ENCODE measurements at places on chromosomes 12 and 14. TPM values are rescaled to one million over a fixed set of nuclear protein-coding genes. Genes with fewer than 3 reads are reported as not detected.

DNA sequence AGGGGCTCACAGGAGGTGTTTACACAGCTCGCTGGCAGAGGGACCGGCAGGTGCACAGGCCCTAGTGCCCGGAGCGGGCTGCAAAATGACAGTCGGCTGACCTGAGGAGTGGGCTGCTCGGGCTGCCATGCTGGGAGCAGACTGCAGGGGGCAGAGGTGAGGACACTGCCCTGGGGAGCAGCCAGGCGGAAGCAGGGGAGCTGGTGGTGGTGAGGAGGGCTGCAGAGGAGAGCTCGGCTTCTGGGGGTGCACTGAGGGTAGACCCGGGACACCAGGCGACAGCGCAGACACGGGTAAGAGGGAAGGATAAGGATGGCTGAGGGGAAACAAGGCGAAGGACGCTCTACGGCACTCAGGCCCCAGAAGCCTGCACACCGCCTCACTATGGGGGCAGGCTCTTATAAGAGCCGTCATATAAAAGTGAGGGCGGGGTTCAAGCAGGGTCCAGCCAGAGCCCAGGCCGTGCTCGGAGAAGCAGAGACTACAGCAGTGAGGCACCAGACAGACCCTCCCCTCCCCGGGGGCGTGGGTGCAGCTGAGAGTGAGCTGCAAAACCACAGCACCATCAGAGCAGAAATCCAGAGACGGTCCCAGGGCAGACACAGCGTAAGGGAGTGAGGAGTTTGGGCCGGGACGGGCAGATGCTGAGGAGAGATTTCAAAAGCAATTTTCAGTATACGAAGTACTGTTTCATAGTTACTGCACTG lies 62.5 kb downstream of the CCDC88C start:
- DNase-seq = no peak

DNA sequence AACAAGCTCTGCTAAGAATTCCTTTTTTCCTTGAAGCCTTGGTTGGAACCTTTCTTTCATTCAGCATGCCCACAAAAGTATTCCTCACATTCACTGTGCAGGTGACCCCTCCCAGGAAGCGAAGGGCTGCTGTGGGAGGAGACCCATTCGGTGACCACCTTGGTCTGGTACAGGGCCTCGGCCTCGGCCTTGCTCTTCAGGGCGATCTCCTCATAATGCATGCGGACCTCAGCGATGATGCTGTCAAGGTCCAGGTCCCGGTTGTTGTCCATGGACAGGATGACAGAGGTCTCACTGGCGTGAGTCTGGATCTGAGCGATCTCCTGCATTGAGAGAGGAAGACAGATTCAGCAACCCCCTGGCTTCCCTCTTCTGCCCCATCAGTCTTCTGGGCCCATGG lies 3.1 kb downstream of the KRT74 start:
- no peak for DNase-seq

GRCh38 chr12:118922405-118922804 lies 58.9 kb upstream of the SRRM4 start:
- DNase-seq = no peak

GRCh38 chr14:77039285-77040058 lies 11.0 kb upstream of the IRF2BPL start:
- no peak for DNase-seq

GRCh38 chr14:59295951-59296350 lies 107.5 kb downstream of the DAAM1 start:
- no peak for DNase-seq

DNA sequence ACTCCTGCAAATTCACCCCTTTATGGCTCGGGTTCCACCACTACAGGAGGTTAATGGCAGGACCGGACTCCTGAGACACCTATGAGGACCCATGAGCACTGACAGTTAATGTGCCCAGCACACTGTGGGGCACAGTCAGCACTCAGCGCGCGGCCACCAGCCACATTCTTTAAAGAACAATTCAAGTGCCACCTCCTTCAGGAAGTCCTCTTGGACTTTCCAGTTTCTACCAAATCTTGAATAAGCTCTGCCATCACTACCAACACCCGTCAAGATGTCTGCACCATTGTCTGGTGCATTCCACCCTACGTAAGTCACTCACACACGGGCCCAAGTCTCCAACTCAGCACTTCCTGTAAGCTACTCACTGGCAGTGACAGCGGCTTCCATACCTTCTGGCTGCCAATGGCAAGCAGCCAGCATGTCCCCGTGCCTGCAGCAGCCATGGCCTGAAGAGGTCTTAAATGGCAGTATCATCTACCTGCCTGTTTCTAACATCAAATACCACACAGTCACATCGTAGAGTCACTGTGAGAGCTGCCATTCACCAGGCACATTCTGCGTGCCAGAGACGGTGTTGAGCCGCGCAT lies 48.5 kb downstream of the CDC42BPB start:
- peak; percentile 77 for DNase-seq

DNA sequence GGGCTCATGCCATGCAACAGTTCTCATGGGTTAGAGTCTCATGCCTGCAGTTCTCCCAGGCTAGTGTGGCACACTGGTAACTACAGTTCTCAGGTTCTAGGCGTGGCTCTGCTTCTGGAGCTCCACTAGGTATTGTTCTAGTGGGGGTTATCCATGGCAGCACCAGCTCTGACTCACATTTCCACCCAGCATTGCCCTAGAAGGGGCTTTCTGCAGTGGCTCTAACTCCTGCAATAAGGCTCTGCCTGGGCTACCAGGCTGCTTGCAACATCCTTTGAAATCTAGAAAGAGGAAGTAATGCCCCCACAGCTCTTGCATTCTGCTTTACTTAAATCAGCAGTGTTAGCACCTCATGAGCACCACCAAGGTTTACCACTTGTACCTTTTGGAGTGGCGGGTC lies 220.3 kb upstream of the ARID2 start:
- DNase-seq = no peak

- no peak for DNase-seq
Observed at GRCh38 chr14:25411781-25412757, 362.1 kb upstream of the STXBP6 start.

GRCh38 chr12:54588110-54588889 lies at the start of gene PPP1R1A:
PPP1R1A (minus strand) TSS chr12:54588659; CDS start chr12:54588488, 171 bp downstream.
- DNase-seq = no peak

GRCh38 chr12:63857771-63858670 lies 13.5 kb downstream of the SRGAP1 start:
- DNase-seq = no peak

DNA sequence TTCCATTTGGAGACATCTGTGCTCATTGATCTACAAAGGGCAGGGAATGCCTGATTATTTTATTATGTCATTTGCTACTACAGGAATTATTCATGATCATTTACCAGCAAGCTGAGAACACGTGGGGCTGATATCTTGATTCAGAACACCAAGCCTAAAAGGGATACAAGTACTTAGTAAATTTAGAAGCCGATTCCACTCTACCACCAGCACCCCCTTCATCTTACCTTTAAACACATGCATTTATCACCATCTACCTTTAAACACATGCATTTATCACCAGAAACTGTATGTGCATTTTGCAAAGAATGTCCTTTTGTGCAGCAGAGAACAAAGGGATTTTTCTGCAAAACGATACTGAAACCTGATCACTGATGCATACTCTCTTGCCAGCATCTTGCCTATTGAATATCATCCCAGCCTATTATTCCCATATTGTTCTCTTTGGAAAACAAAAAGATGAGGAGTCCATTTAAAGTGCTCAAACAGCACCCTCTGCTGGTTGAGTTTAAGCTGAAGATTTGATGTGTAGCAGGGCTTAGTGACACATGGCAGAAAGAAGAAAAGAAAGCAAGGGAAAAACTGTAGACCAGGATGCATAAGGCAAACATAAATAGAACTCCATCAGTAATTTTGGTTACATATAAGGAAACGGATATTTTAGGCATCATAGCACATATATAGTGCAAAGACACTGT lies 132.6 kb upstream of the PLEKHG7 start:
- DNase-seq = no peak

DNA sequence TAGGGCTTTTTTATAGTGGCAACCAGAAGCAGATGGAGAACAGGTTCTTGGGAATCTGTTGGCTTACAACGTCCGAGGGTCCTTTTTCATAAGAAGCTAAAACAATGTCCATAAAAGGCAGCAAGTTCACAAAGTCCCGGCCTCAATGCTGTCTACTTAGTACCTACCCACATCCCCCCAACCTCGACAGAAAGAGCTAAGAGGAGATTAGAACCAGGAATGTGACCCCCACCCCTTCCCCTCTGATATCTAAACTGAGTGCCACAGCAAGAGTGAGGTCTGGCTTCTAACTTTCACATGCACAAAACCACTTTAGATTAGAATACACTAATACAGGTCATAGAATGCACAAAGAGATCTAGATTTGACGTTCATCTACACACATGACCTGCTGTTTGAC lies 4.5 kb downstream of the DPF3 start:
- DNase-seq = no peak

DNA sequence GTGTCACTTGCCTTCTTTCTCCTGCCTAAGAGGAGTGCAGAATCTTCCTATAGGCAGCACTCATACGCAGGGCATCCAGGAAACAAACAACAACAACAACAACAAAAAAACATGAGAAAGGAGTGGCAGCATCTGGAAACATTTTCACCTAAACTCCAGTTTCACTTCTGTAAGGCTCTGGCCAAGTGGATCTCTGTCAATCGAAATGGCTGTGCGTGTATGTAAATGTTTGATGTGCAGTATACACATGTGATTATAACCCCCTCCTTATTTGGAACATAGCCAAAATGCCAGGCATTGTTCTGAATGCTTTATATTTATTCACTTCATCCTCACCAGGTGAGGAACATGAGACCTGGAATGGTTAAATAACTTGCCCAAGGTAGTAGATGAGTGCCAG lies 76.8 kb downstream of the COX16 start:
- no peak for DNase-seq

Gene ACADS
- total RNA-seq = 12.3 TPM

DNA sequence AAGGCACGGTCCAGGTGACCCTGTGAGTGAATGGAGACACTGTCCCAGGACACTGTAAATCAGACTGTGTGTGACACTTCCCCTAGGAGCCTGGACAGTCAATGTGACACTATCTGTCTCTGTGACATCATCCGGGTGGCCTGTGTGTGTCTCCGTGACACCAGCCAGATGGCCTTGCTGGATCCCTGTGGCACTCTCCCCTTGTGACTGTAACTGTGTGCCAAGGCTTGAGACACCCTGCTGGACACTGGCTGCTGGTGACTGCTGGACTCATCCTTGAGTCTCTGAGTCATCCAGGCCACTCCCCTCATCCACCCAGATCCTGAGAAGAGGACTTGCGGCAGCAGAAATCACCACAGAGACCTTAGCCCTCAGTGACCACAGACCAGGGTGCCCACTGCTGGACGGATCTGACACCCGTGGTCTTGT lies 51.6 kb downstream of the MVK start:
- DNase-seq = no peak

- DNase-seq = no peak
Observed at GRCh38 chr12:44960423-44960822, 84.3 kb upstream of the NELL2 start.

GRCh38 chr12:110741341-110742095 lies 1.2 kb downstream of the PPP1CC start:
- no peak for DNase-seq

DNA sequence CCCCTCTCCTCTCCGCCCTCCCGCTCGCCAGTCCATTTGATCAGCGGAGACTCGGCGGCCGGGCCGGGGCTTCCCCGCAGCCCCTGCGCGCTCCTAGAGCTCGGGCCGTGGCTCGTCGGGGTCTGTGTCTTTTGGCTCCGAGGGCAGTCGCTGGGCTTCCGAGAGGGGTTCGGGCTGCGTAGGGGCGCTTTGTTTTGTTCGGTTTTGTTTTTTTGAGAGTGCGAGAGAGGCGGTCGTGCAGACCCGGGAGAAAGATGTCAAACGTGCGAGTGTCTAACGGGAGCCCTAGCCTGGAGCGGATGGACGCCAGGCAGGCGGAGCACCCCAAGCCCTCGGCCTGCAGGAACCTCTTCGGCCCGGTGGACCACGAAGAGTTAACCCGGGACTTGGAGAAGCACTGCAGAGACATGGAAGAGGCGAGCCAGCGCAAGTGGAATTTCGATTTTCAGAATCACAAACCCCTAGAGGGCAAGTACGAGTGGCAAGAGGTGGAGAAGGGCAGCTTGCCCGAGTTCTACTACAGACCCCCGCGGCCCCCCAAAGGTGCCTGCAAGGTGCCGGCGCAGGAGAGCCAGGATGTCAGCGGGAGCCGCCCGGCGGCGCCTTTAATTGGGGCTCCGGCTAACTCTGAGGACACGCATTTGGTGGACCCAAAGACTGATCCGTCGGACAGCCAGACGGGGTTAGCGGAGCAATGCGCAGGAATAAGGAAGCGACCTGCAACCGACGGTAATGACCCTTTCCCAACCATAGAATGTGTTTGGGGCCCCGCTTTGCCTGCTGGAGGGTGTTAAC lies 615 bp downstream of the CDKN1B start:
- DNase-seq = peak; percentile 85

- DNase-seq = no peak
Observed at GRCh38 chr14:67645414-67645813, 25.7 kb downstream of the ARG2 start.

GRCh38 chr12:19220205-19220604 lies 90.7 kb downstream of the PLEKHA5 start:
- DNase-seq = no peak

DNA sequence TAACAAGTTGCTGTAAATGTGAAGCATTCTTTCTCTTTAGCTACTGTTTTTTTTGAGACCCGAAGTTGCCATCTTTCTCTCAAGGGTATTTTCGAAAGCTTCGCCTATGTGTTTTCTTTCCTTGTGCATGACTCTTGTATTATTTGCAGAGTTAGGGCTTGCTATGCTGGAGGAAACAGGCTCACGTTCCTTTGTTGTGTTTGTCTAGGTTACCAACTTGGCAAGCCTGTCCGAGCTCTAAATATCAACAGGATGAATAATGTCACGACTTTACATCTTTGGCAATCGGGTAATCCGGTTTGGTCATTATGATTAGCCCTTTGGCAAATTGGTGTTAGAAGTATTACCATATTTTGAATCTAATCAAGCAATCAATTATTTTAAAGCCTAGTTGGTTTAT lies 15.9 kb upstream of the ATP6V0A2 start:
- DNase-seq = no peak

Gene NEUROD4
- not detected for total RNA-seq

Gene LTB4R
- total RNA-seq = 5.6 TPM

Gene LUM
- total RNA-seq = 361 TPM

DNA sequence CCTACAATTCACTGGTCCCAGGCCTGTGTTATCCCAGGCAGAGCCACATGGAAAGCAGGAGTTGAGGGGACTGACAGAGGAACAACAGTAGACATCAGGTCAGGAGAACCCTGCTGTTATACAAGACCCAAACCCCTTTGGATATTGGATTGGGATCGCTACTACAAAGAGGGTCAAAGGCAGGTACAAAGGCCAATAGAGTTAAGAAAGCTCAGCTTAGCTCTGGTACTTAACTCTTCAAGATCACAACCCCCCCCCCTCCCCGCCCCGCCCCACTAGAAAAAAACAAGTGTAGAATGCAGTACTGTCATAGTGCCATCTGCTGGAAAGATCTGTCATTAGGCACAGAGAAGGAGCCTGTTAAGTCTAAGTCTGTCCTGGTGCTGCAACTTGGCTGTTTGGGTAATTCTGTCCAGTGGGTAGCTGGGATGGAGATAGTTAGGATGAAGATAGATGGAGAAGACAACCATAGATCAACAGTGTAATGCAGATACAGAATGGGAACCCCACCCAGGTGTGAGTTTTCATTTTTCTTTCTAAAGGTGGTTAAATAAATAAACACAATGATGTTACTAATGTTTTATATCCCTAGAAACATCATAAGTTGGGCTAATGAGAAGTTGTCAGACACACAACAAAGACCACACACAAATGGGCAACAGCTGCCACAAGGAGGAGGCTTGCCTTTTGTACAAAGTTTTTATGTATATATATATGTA lies 17.2 kb downstream of the REM2 start:
- DNase-seq = no peak
